Smooth muscle cell of trachea (primary cell): ENCODE measurements at places on chromosomes 6 and 20. TPM values are rescaled to one million over a fixed set of nuclear protein-coding genes. Genes with fewer than 3 reads are reported as not detected.

Gene STX16
- 47.1 and 52.9 TPM in 2 replicates for total RNA-seq

Gene ELOVL2
- under 0.01 TPM in 1 of 2 replicates, not detected in the other for total RNA-seq

Gene ZNF391
- 1.8 and 2.3 TPM in 2 replicates for total RNA-seq

Gene DYNLRB1
- 49.0 and 53.1 TPM in 2 replicates for total RNA-seq

Gene GTF2H4
- total RNA-seq = 8.8 and 9.6 TPM in 2 replicates

Gene HSPA12B
- 2.6 and 5.1 TPM in 2 replicates for total RNA-seq

Gene BHLHE23
- total RNA-seq = not detected in 2 replicates

Gene ATP6V1G2
- total RNA-seq = 5.5 and 5.7 TPM in 2 replicates

Gene KHDC1L
- not detected in 2 replicates for total RNA-seq

Gene KIFC1
- 1.8 and 36.2 TPM in 2 replicates for total RNA-seq

Gene BMP7
- not detected in 2 replicates for total RNA-seq

Gene PPP1R14C
- 0.29 and 0.33 TPM in 2 replicates for total RNA-seq

Gene ENPP1
- total RNA-seq = 18.0 and 42.0 TPM in 2 replicates

Gene LHFPL5
- total RNA-seq = not detected in 2 replicates

Gene TASP1
- 5.6 and 9.5 TPM in 2 replicates for total RNA-seq

Gene TFAP2A
- total RNA-seq = under 0.01 and 0.29 TPM in 2 replicates

Gene AHI1
- 14.1 and 20.4 TPM in 2 replicates for total RNA-seq

Gene ZSCAN12
- total RNA-seq = 5.3 and 8.4 TPM in 2 replicates

Gene CD109
- 34.1 and 98.2 TPM in 2 replicates for total RNA-seq

Gene CYP39A1
- total RNA-seq = 1.3 and 1.7 TPM in 2 replicates

Gene SLC22A1
- 0.44 and 1.3 TPM in 2 replicates for total RNA-seq

Gene CMTR1
- 57.3 and 88.5 TPM in 2 replicates for total RNA-seq

Gene BMP2
- 4.2 and 20.7 TPM in 2 replicates for total RNA-seq

Gene ECT2L
- 0.50 TPM in 1 of 2 replicates, not detected in the other for total RNA-seq

Gene GINM1
- total RNA-seq = 56.6 and 68.5 TPM in 2 replicates

Gene SLC16A10
- not detected in 2 replicates for total RNA-seq

Gene PAX1
- total RNA-seq = not detected in 2 replicates

Gene ADTRP
- total RNA-seq = 1.0 and 2.3 TPM in 2 replicates

Gene AVP
- total RNA-seq = not detected in 2 replicates

Gene PTCRA
- total RNA-seq = not detected in 2 replicates

Gene NDRG3
- total RNA-seq = 30.3 and 32.3 TPM in 2 replicates

Gene ZC3H12D
- 0.15 and 0.17 TPM in 2 replicates for total RNA-seq

Gene TNFAIP3
- total RNA-seq = 3.8 and 10.6 TPM in 2 replicates

Gene TRIM27
- total RNA-seq = 45.2 and 61.4 TPM in 2 replicates

Gene UBD
- 0.66 TPM in 1 of 2 replicates, not detected in the other for total RNA-seq

Gene ENPP3
- 0.15 and 0.33 TPM in 2 replicates for total RNA-seq

Gene HAO1
- not detected in 2 replicates for total RNA-seq

Gene SMLR1
- total RNA-seq = not detected in 2 replicates

Gene UBE2C
- total RNA-seq = 3.0 and 27.8 TPM in 2 replicates

Gene FLRT3
- 2.3 and 5.0 TPM in 2 replicates for total RNA-seq

Gene ENPP5
- 0.17 and 0.29 TPM in 2 replicates for total RNA-seq

Gene C2
- 2.8 and 13.1 TPM in 2 replicates for total RNA-seq

Gene AK9
- total RNA-seq = 4.8 and 5.0 TPM in 2 replicates

Gene THBS2
- 141 and 254 TPM in 2 replicates for total RNA-seq

Gene DPPA5
- not detected in 2 replicates for total RNA-seq

Gene CLDN20
- total RNA-seq = not detected in 2 replicates

Gene PI16
- total RNA-seq = 0.50 TPM in 1 of 2 replicates, not detected in the other

Gene CSTF1
- total RNA-seq = 44.9 and 52.8 TPM in 2 replicates

Gene IL20RA
- 0.33 and 0.58 TPM in 2 replicates for total RNA-seq

Gene STX11
- 0.50 and 0.87 TPM in 2 replicates for total RNA-seq

Gene LAMA5
- total RNA-seq = 90.0 and 101 TPM in 2 replicates

Gene TAAR2
- total RNA-seq = not detected in 2 replicates

Gene HTR1B
- total RNA-seq = 0.15 and 0.17 TPM in 2 replicates

Gene ATP5F1E
- 23.2 and 27.6 TPM in 2 replicates for total RNA-seq

Gene HMGA1
- 310 and 349 TPM in 2 replicates for total RNA-seq
